Erythroblast (primary cell): ENCODE measurements at places on chromosomes 1 and 21.

- DNase-seq, result no peak
Observed at GRCh38 chr1:10795276-10796021, 997 bp downstream of the CASZ1 start.

DNA sequence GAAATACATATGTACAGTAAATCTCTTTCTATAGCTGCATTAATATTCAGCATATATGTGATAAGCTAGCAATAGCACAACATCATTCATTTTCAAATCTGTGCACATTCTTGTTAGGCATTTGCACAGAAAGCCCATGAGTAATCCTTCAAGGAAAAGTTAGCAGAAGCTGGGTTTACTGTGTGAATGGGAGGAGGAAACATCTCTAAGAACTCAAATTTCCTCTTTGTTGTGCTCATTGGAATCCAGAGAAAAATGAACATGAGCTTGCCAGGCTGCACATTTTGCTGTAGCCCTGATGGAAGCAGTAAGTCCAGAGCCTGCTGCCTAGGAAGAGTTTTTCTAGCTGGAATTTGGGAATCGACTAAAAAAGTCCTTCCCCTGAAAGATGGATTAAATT is 214.2 kb upstream of the FOXD3 start:
- DNase-seq, result no peak

DNA sequence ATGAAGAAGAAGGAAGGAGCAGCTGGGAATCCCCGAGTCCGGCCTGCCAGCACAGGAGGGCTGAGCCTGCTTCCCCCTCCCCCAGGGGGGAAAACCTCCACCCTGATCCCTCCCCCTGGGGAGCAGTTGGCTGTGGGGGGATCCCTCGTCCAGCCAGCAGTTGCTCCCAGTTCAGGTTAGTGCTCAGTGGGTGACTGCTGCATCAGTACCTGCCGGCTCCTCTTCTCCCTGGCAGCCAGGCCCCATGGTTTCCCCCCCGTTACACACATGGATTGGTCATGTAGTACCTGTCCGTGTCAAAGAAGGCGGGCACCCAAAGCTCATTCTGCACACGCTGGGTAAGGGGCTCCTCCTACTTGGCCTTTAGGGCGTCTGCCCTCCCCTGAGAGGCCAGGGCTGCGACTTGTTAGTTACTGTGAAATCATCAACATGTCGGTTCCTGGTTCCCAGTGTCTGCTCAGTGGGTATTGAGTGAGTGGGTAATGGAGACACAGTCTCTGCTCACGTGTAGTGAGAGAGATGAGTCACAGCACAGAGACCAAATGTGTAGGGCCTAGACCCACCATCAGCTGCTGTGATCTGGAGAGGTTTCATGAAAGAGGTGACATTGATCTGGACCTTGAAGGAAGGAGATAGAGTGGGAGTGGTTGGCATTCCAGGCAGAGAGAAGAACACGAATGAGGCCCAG is 11.5 kb downstream of the NECAP2 start:
- DNase-seq, result no peak

DNA sequence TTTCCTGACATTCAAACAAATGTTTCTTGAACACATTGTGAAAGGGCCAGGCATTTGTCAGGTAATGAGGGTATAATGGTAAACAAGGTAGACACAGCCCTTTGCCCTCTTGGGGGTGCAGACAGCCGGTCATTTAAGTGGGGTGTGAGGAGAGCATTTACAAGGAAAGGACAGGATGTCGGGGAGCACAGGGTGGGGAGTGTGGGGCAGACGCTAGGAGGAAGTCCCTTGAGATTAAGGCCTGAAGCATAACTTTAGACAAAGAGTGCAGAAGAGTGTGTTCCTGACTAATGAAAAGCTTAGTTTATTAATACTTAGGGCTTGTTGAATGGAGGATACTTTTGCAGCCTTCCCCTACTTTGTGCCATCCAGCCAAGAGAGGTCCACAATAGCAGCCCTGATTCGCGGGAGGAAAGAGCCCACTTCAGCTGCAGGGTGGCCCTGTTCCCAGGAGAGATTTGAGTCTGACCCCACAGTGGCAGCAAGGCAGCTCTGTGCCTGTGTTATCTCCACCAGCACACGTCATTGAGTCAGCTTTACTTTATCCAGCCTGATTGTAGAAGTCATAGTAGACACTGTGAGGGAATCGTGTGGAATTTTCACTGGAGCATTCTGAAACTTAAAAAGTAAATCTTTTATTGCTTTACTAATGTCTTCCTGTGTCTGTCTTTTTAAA is 35.1 kb downstream of the MPZL1 start:
- DNase-seq, result peak; percentile 70

- DNase-seq, result no peak
Observed at GRCh38 chr1:22677931-22678896, 25.2 kb downstream of the C1QB start.

- DNase-seq, result no peak
Observed at GRCh38 chr1:147633759-147634158, 36.6 kb downstream of the ACP6 start.

DNA sequence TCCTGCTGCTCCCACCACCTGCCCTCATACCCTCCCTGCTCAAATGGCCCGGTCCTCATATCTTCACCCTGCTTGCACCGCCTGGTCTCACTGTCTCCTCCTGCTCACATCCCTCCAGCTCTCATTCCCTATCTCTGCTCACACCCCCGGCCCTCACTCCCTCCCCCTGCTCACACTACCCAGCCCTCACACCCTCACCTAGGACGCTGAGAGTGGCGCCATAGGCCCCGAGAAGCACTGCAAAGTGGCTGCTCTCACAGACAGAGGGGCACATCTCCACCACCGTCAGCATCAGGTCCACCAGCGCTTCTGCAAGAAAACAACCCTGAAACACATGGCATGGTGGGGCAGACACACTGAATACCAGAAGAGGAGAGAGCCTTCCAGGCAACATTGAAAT is 38.6 kb downstream of the MRAP start:
- no peak for DNase-seq

GRCh38 chr1:55824251-55824640 is 609.1 kb upstream of the USP24 start:
- no peak for DNase-seq

DNA sequence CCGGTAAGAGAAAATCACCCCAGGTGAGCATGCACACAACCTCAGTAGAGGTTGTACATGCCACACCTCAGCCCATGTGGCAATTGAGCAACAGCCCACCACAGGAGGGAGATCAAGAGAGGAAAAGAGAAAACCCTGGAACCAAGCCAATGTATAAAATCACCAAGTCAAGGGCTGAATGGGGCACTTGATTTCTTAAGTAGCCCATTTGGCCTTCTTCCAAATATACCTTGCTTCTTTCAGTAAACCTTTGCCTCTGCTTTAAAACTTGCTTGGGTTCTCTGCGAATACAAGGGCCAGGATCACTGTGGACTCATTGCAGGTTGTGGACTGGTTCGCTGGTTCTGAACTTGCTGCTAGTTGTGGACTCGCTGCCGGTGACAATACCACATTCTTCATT is 1814.0 kb downstream of the PLA2G4A start:
- no peak for DNase-seq

- DNase-seq, result no peak
Observed at GRCh38 chr1:96562094-96562493, 159.5 kb upstream of the PTBP2 start.

DNA sequence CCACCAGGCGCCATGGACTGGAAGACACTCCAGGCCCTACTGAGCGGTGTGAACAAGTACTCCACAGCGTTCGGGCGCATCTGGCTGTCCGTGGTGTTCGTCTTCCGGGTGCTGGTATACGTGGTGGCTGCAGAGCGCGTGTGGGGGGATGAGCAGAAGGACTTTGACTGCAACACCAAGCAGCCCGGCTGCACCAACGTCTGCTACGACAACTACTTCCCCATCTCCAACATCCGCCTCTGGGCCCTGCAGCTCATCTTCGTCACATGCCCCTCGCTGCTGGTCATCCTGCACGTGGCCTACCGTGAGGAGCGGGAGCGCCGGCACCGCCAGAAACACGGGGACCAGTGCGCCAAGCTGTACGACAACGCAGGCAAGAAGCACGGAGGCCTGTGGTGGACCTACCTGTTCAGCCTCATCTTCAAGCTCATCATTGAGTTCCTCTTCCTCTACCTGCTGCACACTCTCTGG is 3.8 kb downstream of the GJB3 start:
- DNase-seq, result no peak

DNA sequence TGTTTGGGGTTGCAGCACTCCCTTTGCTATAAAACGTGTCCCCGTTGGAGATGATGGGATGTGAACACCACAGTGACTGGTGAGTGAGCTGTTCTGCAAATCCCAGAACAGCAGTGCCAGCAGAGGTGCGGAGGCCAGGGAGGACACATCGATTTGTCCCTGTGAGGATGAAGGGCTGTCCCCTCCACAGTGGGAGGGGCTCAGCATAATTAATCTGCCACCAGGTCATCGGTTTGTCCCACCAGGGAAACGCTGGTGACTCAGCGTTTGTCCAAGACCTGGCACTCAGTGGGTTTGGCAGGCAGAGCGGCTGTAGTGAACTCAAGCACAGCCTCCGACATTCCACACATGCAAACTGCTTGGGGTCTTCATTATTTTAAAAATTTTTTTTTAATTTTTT is 22.8 kb upstream of the PDE9A start:
- DNase-seq, result no peak

DNA sequence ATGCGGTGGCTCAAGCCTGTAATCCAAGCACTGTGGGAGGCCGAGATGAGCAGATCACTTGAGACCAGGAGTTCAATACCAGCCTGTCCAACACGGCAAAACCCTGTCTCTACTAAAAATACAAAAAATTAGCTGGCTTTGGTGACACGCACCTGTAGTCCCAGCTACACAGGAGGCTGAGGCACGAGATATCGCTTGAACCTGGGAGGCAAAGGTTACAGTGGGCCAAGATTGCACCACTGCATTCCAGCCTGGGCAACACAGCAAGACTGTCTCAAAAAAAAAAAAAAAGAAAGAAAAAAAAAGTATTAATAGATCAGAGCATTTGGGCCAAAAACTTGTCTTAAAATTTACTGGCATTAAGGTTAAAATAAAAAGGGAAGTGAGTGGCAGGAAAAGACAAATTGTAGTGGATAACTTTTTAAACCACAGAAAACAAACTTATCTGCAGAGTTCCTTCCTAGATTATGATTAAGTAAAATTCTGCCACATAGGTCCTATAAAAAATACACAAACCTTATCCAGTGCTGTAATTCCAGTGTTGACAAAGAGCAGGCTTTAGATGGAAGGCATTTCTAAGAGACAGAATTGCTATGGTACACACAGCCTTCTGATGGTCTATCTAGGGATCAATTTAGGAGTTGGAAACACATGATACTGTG is 53.3 kb downstream of the EIF4G3 start:
- no peak for DNase-seq

DNA sequence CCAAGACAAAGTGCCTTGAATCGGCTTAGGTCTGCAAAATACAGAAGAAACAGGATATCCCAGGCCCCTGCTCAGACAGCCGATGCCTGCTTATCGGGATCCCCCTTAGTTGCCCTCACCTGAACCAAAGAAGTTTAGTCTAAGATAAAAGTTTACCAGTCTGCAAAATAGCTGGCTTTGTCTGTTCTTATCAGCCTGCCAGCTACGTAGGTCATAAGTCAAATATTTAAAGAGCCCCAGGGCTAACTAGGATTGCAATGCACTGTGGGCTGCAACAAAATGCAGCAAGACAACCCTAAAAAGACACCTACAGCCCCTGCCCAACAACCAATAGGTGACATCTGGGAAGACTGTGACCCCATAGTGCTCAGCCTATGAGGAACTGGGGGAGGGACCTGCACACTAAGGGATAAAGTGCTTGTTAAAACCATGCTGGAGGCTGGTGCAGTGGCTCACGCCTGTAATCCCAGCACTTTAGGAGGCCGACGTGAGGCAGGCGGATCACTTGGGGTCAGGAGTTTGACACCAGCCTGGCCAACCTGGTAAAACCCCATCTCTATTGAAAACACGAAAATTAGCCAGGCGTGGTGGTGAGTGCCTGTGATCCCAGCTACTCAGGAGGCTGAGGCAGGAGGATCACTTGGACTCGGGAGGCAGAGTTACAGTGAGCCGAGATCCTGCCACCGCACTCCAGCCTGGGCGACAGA is 27.4 kb downstream of the LRRC3 start:
- no peak for DNase-seq

DNA sequence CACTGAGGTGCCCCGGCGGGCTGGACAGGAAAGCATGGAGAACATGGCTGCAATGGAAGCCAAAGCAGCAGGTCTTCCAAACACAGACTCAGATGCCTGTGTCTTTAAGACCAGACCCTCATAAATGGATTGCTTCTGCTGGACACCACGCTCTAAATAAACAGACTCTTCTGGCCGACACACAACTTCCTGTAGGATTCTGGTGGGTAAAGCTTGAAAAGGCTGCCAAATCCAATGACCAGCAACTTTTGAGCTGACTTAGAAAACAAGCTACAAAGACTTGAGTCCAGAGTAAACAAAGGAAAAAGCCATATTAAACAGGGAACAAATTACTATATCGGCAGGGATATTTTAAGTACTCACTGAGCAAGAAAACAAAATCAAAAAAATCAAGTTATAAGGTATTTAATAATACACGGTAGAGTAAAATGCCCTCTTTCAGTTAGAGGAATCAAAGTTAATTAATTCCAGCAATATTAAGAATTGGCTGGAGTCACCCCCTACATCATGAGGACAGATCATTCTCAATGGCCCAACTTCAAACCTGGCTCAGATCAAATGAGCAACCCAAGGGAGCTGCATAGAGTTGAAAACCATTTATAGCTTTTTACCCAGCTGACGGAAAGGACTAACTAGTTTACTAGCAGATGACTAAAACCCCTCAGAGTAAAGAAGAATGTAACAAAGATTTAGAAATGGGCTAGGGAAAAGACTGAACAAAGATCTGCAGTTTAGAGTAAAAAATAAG is 102.4 kb downstream of the TGFBR3 start:
- DNase-seq, result no peak

- no peak for DNase-seq
Observed at GRCh38 chr1:61380561-61380960, 298.2 kb downstream of the NFIA start.

GRCh38 chr21:45747802-45748445 is 104.4 kb downstream of the PCBP3 start:
- DNase-seq, result no peak

- no peak for DNase-seq
Observed at GRCh38 chr1:202086579-202087350, 36.0 kb upstream of the GPR37L1 start.

- no peak for DNase-seq
Observed at GRCh38 chr1:239458144-239458500, 71.8 kb downstream of the CHRM3 start.

DNA sequence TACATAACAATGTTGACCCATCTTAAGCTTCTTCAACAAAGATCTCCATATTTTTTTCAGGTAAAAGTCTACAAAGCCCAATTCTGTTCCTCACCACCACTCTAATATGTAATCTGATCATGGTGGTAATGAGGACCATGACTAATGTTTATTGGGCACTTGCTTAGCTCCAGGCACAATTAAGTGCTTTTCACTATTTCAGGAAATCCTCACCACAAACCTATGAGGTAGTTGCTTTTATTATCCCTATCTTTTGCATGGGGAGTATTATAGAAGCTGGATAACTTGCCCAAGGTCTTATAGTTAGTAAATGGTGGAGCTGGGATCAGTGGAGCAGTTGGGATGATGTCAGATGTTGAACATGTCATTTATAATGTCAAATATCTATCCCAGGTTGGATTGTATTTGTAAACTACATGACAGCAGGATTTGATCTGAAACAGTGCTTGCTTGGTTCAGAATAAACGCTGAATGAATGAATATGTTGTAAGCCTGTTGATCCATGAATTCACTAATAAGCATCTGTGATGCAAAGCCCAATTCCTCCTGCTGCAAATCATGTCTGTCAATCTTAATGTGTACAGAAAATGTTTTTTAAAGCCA is 283.3 kb upstream of the ST6GALNAC5 start:
- DNase-seq, result no peak
